Sciatic nerve (tissue), 2 donors: ENCODE measurements at places on chromosomes 5 and 9.

DNA sequence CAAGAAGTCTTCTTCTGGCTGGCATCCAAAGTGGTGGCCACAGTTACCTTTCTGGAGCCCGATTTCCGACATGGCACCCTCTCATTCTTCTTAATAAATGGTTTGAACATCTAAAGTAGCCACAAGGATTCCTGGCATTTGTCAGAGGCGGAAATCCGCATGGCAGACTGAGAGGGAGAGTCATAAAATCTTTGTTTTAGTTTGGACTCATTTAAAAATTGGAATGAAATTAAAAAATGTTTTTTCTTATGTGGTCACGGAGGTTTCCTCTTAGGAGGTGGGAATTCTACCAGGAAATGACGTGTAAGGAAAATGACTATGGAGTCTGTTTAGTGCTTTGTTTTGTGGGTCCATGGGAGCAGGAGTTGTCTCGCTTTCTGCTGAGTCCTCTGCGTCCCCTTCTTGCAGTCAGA lies 133.0 kb upstream of the PTCH1 start:
- DNase-seq = no peak

DNA sequence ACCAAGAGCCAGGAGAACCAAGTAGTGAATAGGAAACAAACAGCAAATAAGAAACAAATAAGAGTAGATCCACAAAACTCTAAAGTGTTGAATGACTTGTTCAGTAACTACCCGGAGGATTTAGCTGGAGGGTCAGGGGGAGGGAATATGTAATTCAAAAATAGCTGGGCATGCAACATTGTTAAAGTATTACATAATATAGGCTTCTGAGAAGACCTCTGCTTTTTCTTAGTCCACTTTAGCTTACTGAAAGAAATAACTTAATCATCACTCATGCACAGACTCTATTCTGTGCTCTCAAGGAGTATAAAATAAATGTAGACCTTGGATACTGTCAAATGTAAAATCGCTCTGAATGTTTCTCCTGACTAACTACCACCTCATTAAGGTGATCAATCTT lies 183.2 kb upstream of the POU5F2 start:
- no peak for DNase-seq

DNA sequence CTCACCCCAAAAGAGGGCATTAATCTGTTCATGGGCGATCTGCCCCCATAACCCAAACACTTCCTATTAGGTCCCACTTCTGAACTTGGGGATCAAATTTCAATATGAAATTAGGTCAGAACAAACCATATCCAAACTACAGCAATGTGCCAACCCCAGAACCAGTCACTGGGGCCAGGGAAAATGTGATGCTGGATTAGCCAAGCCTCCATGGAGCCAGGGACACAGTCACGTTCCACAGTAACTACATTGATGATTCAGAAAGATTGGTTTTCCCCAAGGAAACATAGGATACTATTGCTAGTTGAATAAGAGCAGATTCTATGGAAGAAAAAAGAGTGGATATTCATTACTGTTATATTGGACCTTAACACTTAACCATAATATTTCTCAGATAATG lies 84.2 kb downstream of the GIN1 start:
- DNase-seq = no peak

- DNase-seq = no peak
Observed at GRCh38 chr9:30280229-30280900, 2104.1 kb upstream of the ACO1 start.

DNA sequence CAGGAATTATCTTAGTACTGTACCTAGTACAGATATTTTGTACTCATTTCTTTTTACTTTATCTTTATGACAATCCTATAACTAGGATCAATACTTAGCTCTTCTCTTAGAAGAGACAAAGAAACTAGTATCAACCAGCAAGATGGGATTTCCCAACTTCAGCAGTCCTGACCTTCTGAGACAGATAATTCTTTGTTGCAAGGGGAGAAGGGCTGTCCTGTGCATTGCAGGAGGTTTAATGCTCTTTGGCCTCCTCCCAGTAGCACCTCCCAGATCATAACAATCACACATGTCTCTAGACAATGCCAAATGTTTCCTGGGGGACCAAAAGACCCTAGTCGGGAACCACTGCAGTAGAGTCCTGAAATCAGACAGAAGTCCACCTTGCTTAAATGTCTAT lies 424.3 kb upstream of the DMAC1 start:
- no peak for DNase-seq

- DNase-seq = peak; percentile 59
Observed at GRCh38 chr5:130032807-130033206, 128.5 kb downstream of the CHSY3 start.

GRCh38 chr5:139418793-139419192 lies 14.9 kb upstream of the SPATA24 start:
- no peak for DNase-seq
